ENCODE measurements at places on chromosomes 1 and 21.

DNA sequence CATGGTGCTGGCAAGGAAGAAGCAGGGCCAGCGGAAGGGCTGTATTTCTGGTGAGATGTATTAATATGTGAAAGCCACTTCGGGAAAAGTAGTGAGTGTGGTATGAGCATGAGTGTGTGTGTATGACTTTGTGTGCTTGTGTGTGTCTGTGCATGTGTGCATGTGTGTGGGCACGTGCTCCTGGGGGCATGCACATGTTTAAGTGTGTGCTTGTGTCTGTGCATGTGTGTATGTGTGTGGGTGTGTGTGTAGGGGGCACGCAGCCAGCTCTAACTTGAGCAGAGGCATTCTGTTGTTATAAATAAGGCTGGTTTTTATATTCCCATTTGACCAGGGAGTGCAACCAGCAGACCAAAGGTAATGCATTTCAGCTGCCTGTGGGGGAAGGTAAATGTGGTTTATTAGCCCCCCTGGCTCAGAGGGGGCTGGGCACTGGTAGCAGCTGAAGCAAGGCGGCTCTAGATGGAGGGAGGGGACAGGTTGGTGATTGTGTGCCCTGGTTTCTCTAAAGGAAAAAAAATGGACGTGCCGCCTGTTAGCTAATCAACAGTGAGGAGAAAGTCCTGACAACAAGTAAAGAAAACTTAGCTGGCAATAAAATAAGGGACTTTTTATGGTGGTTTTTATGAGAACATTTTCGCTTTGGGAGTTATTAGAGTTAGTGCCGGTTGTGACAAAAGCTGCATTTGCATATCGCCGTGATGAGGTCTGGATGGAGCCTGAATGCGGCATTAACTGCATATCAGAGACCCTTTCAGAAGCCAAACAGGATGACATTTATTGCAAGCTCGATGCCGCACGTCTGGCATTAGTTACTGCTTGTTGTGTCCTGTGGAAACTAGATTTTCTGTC lies 180.1 kb downstream of the CAMTA1 start:
- no peak for DNase-seq

- no peak for DNase-seq
These were observed 5.4 kb upstream of the RGSL1 start for GRCh38 chr1:182444497-182444896.

- DNase-seq, result peak; percentile 15
These were observed 14.7 kb upstream of the HYI start for GRCh38 chr1:43468414-43468813.

DNA sequence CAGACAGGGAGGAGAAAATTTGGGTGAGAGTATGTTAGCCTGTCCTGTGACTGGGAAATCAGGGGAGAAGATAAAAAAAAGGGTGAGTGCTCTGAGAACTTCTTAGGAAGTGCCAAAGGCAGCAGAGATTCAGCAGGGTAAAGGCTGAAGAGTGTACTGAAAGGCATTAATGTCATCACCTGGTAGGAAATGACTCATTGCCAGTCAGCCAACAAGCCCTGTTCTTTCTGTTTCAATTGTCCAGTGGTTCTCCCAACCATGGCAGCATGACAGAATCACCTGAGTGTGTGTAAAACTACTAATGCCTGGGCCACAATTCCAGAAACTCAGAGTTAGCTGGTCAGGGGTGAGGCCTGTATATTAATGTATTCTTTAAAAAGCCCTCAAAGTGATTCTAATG lies 83.5 kb downstream of the INTS7 start:
- peak; percentile 77 for DNase-seq

- no peak for DNase-seq
These were observed 80.1 kb downstream of the DISP3 start for GRCh38 chr1:11558871-11559590.

- peak; percentile 18 for DNase-seq
These were observed 664 bp downstream of the LRRC47 start for GRCh38 chr1:3795453-3796214.

DNA sequence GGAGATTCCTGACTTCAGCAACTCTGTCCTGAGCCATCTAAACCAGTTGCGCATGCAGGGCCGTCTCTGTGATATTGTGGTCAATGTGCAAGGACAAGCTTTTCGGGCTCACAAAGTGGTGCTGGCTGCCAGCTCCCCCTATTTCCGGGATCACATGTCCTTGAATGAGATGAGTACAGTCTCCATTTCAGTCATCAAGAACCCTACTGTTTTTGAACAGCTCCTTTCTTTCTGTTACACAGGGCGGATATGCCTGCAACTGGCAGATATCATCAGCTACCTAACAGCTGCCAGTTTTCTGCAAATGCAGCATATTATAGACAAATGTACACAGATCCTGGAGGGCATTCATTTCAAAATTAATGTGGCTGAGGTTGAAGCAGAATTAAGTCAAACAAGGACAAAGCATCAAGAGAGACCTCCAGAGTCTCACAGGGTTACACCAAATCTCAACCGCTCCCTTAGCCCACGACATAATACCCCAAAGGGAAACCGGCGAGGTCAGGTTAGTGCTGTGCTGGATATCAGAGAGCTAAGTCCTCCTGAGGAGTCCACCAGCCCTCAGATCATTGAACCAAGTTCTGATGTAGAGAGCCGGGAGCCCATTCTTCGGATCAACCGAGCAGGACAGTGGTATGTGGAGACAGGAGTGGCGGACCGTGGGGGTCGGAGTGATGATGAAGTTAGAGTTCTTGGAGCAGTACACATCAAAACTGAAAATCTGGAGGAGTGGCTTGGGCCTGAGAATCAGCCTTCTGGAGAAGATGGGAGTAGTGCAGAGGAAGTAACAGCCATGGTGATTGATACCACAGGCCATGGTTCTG lies 2.3 kb downstream of the ZBTB37 start:
- no peak for DNase-seq

DNA sequence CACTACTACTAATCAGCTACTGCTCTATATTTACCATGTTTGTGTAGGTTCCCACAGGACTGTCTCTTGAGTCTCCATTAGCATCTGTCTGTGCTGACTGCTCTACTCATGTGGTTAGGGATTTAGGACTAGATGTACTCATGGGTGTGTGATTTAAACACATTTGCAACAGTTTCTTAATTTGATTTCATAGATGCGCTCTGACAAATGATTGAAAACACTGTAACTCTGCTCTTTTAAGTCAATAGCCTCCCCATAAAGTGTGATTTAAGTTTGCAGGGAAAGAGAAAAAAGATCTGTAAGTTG lies 809.3 kb downstream of the NCAM2 start:
- peak; percentile 11 for DNase-seq

- no peak for DNase-seq
These were observed 126.5 kb upstream of the USH2A start for GRCh38 chr1:216549796-216550195.

Measured in choroid plexus epithelial cell (primary cell).